Stimulated activated CD4-positive, alpha-beta T cell treated with anti-CD3 and anti-CD28 coated beads, Interleukin-15, amount 100 ng/mL, for 48 hours (primary cell): ENCODE measurements at places on chromosomes 3 and 15.

DNA sequence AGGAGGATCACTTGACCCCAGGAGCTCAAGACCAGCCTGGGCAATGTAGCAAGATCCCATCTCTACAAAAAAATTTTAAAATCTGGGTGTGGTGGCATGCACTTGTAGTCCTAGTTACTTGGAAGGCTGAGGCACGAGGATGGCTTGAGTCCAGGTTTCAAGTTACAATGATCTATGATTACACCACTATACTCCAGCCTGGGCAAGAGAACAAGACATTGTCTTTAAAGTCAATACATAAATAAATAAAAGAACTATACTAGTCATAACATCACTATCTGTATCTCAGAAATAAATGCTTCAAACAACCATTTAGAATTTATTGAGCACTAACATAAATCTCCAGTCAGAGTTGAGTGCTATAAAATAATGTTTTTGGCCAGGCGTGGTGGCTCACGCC lies 8.5 kb upstream of the PHLDB2 start:
- DNase-seq, result no peak

DNA sequence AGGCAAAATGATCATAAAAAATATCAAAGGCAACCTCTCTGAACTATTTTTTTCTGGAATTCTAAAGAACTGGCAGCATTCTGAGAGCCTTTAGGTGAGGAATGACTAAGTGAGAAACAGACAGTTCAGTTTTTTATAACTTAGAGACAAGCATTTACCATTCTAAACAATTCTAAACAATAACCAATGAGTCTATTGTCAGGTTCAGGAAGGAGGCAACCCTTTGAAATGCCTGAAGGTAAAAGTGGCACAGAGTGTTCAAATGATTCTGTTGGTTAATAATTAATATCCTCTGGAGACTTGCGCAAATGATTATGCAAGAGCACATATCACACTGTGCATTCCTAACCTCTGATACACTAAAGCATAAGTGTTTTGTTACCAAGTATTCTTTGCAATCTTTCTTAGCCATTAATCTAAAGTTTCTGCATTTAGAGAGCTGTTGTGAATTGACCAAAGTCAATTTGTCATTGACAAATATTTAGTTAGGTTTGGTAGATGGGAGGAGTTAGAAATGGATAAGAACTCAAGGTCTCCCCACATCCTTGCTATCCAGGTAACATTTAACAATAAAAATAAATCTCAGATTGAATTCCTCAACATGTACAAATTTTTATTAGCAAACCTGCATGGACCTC lies 9.2 kb upstream of the TGFBR2 start:
- no peak for DNase-seq

- no peak for DNase-seq
Observed at GRCh38 chr3:194756791-194757325, 71.2 kb downstream of the FAM43A start.

GRCh38 chr3:28138043-28138610 lies 103.3 kb upstream of the CMC1 start:
- DNase-seq, result no peak
